ENCODE measurements at places on chromosomes 4 and X.
A peak's percentile ranks its signal among the peaks of the same experiment; 100 is the strongest.

DNA sequence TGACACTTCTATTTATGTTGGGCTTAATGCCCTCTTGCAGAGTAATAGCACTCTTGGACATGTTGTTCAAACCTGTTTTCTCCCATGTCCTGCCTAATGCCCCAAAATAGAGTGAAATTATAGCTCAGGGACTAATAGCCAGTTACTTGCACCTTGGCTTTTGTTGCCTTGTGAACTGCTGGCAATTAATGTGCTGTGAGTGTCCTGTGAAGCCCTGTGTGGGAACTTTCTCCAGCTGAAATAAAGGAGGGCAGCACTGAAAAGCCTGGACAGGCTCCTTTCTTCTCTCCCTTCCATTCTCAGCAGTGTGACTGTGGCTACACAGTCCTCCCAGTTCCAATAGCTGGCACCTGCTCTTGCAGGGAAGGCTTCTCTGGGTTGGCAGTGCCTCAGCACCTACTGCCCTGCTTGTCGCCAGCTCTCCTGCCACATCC lies 72.4 kb downstream of the DCLK2 start:
- DNase-seq = no peak

DNA sequence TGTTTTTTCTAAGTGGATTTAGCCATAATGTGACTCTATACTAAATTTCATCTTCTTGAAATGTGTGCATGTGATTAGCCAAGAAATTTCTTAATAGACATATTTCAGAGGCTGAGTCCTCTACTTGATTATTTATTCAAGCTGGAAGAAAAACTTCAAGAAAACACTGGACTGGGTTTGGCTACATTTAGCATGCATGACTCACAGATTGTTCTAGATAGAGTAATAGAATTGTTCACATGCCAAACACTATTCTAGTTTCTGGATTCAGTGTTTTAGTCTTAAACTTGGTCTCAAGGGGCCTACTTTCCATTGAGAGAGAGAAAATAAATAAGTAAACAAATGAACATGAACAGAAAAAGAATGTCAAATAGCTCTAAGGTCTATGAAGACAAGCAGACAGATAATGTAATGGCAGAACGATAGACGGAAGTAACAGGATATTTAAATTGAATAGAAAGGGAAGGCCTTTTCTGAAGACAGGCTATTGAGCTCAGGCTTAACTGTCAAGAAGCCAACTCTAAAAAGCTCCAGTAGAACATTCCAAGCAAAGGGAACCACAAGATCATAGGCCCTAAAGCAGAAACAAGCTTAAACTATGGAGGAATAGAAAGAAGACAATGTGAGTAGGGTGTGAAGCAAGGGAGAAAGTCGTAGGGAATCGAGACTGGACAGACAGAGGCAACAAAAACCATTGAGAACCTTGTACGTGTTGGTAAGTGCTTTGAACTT lies 104.6 kb downstream of the TMEM144 start:
- no peak for DNase-seq

DNA sequence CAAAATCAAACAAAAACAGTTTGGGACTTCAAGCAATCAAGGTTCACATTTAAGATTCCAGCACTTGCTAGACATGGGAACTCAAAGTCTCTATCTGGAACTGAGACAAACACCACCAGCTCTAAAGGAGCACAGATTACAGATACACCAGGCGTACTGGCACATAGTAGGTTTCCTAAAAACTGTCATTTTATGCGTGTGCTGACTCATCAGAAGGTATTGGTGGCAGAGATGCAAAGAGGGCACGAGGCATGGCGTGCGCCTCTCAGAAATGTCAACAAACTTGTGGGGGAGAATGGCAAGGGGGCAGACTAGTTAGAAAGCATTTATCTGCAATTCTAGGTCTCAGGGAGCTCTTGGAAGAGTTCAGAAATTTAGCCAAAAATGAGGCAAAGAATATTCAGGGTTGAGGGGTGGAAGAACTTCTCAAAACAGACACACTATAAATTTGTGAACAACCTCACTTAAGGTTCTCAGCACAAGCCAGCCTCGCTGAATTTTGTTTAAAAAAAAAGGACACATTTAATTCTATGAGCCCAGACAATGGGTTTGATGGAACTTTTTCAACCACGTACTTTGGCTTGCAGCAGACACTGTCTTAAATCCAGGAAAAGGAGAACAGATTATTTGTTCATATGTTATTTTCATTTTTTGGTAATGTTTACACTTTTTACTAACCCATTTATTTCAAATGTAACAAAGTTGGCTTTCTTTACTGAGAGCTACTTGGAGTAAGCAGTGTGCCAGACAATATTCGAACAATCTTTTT lies 100.0 kb downstream of the SHISA3 start:
- no peak for DNase-seq

DNA sequence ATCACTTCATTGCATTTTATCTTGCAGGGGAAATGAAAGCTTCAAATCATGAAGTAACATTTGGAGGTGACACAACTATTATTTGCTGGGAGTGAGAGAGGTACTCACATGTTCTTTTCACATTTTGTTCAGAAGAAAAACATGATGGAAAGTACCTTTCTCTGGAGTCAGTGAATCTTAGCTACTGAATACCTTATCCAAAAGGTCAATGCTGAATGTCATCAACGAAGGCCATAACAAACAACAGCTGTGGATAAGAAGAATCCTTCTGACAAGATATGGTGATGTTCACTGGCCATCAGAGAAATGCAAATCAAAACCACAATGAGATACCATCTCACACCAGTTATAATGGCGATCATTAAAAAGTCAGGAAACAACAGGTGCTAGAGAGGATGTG lies 36.5 kb upstream of the NUDT10 start:
- no peak for DNase-seq

GRCh38 chr4:40686081-40686913 lies 56.6 kb upstream of the RBM47 start:
- no peak for DNase-seq

DNA sequence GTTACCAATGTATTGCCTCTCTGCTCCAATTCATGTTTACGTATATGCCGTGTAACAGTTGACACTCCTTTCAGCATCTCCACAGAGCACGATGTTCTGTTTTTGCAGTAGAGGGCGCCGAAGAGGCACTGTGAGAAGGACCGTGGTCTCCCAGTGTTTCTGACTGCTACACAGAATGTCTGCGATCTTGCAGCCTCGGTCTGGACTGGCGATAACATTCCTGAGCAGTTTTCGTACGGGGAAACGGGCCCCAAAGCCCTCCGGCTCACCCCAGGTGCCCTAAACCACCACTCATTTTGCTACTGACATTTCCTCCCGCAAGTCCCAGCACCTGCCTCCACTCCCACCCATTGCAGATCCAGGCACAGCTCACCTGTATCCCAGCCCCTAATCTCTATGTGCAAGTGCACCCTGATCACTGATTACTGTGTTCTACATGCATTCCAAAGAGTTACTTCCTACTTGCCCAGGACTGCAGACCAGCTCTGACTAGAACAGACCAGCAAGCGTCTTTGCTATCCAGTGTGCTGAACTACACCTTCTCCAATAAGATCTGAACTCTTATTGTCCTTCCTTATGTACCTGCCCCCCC lies 12.4 kb upstream of the NFXL1 start:
- DNase-seq = peak; percentile 37

DNA sequence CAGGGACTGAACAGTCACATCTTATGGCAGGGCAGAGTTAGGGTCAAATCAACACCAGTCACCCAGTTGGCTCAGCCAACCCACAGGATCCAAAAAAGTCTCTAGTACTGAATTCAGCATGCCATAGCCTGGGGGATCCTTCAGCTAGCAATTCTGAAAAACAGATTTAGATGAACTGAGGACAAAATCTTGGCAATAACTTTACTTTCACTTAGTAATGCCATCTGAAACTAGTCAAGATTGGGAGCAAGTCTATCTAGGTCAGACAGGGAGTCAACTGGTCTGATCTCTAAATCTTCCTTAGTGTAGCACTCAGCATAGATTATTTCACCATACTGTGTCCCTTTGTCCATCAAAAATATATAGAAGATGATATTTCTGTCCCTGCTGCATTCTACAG lies 76.0 kb downstream of the HHIP start:
- DNase-seq = no peak

DNA sequence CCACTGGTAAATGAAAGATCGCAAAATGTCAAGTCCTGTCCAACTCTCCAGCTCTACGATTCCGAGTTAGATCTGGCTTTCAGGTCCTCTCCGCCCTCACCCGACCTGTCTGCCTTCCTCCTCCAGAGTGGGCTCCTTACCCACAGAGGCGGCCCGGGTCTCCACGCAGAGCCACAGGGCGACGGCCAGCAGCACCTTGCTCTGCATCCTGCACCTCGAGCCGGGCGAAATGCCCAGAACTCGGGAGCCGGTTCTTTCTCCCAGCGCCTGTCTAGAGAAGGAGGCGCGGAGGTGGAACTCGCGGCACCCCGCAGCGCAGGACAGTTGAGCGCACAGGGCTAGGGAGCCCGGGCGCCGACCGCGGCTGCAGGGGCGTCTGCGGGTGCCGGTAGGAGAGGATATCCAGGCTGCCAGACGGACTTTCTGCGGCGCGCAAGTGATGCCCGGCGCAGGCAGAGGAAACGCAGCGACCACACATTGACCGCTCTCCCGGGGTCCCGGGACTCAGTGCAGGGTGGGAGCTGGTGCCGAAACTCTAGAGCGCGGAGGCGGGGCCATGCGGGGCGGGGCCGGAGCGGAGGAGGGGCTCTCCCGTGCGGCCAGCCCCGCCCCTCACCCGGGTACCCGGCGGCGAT lies at the start of gene KDR:
Gene KDR, minus strand, starts transcription at position 509 of the 635 bp plus-strand sequence. Its CDS starts 302 bp downstream, at position 207.
- DNase-seq = peak; percentile 3

DNA sequence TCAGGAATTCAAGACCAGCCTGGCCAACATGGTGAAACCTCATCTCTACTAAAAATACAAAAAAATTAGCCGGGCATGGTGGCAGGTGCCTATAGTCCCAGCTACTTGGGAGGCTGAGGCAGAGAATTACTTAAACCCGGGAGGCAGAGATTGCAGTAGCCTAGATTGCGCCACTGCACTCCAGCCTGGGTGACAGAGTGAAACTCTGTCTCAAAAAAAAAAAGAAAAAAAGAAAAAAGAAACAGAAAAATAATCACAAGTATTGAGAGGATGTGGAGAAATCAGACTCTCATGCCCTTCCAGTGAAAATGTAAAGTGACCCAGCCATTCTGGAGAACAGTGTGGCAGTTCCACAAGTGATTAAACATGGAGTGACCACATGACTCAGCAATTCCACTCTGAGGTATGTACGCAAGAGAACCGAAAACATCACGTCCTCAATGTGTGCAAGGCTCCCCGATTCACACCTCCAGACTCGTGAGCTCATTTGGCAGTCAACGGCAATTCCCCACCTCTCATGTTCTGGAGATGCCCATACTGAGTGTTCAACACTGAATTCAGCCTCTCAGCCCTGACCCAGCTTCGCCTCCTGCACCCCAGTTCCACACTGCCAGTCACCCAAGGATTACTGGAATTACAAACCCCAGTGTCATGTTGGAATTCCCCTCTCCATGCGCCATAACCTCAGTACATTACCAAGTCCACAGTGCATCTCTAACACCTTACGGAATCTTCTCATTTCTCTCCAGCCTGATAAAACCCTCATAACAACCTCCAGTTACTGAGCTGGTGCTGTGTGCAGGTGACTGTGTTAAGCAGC lies 21.1 kb downstream of the ACOX3 start:
- DNase-seq = no peak

- no peak for DNase-seq
Measured at GRCh38 chrX:13043138-13043537, 1.3 kb downstream of the FAM9C start.

GRCh38 chr4:6705646-6706045 lies 4.0 kb downstream of the MRFAP1L1 start:
- DNase-seq = no peak

DNA sequence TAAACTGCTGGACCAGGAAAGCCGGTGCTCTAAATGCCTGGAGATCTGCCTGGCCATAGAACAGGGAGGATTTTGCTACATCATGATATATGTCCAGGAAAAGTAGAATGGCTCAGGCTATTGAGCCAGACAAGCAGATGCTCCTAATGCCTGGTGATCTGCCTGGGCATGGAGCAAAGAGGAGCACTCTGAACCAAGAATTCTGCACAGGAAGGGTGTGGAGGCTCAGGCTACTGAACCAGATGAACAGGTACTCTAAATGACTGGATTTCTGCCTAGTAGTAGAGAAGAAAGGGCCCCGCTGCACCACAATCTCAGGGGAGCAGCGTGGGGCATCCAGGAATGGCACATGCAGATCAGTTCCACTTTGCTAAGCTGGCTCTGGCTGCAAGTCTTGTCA lies 607.9 kb downstream of the ANKRD50 start:
- no peak for DNase-seq

DNA sequence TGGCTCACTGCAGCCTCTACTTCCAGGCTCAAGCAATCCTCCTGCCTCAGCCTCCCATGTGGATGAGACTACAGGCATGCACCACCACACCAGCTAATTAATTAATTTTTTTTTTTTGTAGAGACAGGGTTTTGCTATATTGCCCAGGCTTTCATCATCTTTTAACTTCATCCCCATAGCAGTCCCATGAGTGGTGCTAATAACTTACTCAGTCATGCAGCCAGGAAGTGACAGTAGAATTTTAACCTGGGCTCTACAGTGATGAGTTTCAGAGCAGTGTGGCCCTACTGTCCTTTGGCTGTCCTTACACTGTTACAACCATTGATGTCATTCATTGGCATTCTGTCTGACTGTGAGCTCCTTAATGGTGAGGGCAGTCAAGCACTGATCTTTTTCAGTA lies 3.9 kb upstream of the OCIAD2 start:
- DNase-seq = no peak

DNA sequence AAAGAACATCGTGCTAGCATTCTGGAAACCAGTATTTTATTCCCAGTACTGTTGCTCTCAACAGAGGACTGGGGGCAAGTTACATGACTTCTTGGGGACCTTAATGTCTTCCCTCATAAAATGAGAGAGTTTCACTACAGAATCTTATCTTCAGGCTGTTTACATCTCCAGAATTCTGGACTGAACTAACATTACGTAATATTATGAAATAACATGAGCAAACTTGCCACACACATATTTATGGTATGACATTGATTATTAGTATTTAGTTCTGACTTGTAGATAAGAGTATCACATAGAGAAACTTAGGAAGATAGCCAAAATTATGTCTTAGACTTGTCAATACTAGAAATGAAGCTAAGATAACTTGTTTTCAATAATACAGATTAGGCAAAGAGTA lies 68.0 kb downstream of the NFKB1 start:
- no peak for DNase-seq

Data from GM06990 (cell line).